ENCODE measurements at places on chromosomes 3 and 15.

- no peak for DNase-seq
These were observed 83.8 kb upstream of the ROPN1 start for GRCh38 chr3:124075753-124076152.

GRCh38 chr3:155646669-155647068 is 98.2 kb downstream of the PLCH1 start:
- DNase-seq = no peak

DNA sequence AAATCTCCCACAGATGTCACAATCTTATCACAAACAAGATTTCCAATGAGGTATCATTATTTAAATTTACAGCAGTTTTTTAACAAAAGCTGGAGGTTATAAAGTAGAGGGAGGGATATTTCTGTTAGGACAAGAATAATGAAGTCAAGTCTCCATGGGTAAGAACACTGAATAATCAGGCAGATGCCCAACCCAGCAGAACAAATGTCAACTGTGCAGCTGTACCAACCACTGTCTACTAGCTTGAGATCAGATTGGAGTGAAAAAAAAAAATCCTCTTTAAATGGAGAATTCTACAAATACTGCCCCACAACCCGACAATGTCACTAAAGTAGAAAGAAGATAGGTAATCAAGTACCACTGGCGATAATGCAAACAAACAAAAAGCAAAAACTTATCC is 30.3 kb downstream of the DHX36 start:
- no peak for DNase-seq

DNA sequence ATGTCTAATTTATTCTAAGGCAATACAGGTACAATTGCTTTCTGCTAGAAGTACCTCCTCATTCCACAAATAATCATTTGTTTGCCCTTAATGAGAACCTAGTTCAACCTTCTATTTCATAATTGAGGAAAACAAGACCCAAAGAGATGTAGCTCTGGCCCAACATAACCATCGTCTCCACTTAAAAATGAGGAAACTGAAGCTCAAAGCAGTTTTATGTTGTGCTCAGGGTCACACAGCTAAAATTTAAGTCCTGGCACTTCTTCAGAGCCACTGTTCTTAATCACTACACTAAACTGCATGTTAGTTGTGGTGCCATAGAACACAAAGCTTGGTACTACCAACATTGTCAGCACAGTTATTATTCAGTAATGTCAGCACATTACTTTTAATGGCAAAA is 108.0 kb downstream of the SERPINI1 start:
- DNase-seq = no peak

GRCh38 chr15:52124270-52124880 is 11.8 kb upstream of the BCL2L10 start:
- DNase-seq = no peak

DNA sequence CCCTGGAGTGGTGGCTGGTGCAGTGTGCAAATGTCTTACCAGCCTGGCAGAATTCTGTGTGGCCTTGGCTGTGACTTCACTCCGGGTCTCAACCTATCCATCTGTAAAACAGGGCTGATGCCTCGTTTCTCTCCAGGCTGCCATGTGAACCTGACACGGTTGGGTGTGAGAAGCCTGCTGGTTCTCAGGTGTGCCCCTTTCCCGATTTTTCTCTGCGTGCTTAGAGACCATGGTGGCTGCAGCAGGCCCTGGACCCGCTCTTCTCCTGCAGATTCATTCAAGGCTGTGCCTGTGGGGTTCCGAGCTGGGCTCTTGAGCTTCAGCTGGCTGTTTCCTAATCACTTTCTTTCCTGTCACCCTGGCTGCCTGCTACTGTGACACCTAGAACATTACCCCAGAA is 38.9 kb downstream of the EEFSEC start:
- no peak for DNase-seq

DNA sequence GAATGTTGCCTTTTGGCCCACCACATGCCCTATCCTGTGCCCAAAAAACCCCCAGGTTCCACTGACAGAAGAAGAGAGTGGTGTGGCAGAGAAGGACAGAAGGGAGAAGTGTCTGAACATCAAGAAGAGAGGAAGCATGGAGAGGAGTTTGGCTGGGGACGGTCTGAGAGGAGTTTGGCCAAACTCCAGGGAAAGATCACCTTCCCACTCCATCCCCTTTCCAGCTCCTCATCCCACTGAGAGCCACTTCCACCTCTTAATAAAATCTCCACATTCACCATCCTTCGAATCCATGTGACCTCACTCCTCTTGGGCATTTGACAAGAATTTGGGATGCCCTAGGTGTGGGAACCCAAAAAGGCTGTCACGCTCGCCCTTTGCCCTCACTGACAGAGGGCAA is 311.6 kb upstream of the GRM7 start:
- DNase-seq = no peak

DNA sequence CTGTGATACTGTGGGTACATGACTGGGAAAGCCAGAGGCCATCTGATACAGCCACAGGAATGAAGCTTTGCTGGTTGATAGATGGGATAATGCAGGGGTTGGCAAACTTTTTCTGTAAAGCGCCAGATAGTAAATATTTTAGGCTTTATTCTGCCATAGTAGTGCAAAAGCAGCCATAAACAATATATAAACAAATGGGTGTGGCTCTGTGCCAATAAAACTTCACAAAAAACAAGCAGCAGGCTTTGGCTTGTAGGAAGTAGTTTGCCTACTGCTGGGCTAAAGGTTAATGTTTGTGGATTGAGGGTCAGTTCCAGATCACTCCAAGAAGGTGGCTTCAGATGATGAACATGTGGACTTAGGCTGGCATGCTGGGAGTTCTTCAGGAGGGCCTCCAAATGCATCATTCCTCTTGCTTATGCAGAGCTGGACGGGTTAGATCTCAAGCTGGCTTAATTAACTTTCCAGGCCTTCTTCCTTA is 305.7 kb downstream of the RPLP1 start:
- no peak for DNase-seq

- DNase-seq = no peak
These were observed 187.8 kb upstream of the TTC14 start for GRCh38 chr3:180414157-180414556.

- DNase-seq = no peak
These were observed 542 bp upstream of the MEIS2 start for GRCh38 chr15:37100966-37101215.

Measured in stimulated activated CD8-positive, alpha-beta memory T cell treated with anti-CD3 and anti-CD28 coated beads, Interleukin-15, amount 100 ng/mL, for 4 hours (primary cell).